ENCODE measurements at places on chromosomes 1 and 21.

DNA sequence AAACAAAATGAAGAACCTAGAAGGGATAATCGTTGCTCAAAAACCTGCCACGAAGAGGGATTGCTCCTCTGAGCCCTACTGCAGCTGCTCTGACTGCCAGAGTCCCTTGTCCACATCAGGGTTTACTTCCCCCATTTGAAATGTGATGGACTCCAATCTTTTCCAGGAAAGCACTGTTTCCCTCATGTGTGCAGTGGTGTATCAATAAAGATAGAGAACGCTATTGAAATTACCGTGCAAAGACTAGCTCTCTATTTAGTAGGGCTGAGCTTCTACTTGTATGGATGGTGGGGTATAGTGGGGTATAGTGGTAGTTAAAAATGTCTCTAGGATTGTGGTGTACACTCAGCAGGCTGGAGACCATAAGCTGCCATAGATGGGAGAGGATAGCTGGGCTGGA lies 3.7 kb downstream of the TMCO2 start:
- no peak for DNase-seq

DNA sequence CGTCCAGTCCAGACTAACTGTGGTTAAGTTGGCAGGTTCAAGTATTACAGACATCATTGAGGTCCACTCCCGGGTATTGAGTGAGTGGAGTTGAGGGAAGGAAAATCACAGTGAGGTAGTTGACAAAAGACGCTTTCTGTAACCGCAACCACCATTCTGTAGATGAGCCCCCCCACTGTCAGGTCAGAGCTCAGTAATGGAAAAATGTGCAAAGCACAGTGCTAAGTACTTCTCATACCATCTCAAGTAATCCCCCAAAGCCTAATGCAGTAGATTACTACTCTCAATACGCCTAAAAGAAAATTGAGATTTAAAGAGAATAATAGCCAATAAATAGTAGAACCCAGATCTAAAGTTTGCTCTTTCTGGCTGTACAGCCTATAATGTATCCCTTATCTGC lies 522.8 kb downstream of the LMO4 start:
- no peak for DNase-seq

DNA sequence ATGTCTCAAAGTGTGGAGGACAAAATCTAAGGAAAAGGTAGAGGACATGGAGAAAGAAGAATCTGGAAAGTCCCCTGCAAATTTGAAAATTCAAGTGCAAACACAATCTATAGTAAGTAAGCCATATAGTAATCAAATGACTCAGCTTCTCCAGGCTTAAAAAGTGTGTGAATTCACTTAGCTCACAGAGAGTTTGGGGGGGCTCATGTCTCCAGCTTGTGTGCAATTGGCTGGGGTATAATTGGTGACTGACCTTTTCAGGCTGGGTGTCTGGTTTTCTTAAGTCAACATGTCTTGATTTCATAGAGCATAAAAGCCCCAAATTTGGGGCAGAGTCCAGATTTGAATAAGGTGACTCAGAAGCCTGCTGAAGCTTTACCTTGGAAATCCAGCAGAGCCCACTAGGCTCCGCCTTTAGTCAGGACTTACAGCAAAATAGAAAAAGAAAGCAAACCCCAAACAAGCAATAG lies 8.6 kb downstream of the CLDN14 start:
- DNase-seq: peak; percentile 50

GRCh38 chr1:24454673-24455072 lies 39.1 kb downstream of the NIPAL3 start:
- DNase-seq: no peak

DNA sequence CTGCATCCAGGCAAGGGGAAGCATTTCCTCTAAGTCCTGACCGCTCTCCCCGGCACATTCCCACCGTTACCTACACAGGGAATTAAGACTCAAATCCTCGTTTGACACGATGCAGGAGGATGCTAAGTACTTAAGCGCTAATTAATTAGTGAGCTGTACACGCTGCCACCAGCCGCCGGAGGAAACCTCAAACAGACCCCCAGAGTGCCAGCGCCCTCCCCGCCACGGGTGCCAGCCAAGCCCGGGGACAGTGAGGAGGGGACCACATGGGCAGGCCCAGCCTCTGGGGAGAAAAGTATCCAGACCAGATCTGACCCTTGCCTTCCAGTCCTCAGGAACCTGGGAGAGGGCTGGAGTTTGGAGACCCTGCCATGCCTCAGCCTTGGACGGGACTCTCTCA lies 17.4 kb upstream of the CASZ1 start:
- no peak for DNase-seq

DNA sequence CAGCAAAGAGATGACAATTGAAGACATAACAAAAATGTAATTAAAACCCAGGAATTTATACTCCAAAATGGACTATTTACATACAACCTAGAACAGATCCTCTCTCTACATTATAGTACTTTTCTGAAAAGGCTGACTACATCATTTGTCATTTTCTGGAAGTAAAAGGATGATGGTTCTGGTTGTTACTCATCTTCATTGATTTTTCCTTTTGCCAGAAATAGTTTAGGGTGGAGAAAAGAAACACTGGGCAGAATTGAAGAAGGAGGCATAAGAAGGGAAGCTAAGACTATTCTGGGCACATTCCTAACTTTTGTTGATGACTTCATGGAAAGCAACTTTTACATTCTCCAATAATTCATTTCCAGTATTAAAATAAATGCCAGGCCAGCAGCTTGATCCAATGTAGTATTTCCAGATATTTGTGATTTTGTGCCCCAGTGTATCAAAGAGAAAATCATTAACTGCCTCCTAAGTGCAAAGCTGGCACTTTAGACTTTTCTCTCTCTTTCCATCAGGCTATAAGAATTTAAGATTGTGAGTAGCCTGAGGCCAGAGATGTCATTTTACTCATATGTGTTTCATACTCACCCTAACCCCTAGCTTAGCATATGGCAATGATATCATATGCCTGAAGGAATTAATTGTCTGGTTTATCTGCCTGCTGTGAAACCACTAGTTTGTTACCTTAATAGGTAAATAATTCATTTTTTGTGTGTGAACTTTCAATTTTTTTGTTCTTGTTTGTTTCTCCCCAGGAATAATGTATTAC lies 369.5 kb upstream of the LYPLAL1 start:
- no peak for DNase-seq

DNA sequence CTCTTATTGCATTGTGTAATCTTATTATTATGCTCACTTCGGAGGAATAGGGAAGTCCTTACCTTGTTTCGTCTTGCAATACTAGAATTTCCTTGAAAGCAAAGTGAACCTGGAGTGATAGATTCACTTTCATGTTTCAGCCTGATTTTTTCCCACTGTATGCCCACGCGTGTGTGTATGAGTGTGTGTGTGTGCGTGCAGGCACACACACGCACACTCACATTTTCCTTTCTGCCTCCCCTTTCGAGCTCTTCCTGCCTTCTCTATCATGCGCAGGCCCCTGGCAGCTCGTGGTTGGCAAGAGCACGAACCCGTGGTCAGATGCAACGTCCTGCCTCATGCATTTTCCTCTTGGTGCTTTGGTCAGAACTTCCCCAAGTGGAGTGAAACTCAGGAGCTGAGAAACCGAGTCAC lies at the start of gene GCSAML:
Gene GCSAML, plus strand, starts transcription at position 366 of the 414 bp plus-strand sequence. CDS start 58 bp downstream, outside the sequence.
- no peak for DNase-seq

DNA sequence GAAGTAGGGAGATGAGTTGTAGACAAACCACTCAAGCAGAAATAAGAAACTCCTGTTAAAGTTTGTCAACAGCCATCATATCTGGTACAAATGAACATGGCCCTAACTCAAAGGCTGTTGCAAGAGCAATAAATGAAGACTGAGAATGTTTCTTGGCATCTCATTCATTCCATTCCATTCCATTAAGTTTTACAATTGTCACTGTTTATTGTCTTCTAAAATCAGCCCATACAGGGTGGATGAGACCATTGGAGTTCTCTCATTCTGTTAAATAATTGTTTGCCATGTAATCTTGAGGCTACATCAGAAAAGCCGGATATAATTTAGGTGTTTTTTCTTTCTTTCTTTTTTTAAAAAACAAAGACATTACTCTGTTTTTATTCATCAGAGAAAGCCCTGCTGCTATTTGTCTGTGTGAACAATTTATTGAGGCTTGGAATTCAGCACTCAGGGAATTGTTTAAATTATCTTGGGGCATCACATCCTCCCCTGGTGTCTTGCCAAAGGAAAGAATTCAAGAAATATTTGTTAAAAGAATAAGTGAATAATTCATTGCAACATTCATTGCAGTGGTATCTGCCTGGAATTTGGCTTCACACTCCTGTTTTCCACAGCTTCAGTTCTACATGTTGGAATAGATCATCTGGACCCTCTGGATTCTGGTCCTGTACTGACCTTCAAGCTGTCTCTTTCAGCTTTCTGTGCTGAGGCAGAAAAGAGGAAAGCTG lies 604.5 kb downstream of the PLPP3 start:
- DNase-seq: no peak

DNA sequence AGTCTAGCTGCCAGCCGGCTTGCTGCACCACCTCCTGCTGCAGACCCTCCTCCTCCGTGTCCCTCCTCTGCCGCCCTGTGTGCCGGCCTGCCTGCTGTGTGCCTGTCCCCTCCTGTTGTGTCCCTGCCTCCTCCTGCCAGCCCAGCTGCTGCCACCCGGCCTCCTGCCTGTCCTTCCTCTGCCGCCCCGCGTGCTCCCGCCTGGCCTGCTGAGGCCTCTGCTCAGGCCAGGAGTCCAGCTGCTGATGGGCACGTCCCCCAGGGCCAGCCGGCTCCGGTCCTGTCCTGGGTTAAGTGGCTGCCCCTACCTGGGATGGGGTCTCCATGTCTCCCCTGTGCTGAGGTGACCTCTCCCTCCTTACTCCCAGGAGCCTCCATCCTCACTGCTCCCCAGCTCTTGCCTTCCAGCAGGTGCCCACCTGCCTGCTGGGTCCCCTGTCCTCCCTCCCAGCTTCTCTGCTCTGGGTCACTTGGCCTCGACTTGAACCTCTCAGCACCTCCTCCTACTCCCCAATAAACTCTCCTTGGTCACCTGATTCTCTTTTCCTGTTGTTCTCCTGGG lies 870 bp downstream of the KRTAP10-8 start:
- DNase-seq: no peak

- no peak for DNase-seq
These were observed 18.8 kb upstream of the LHX4 start for GRCh38 chr1:180211156-180211859.

- DNase-seq: no peak
These were observed 68.0 kb downstream of the TEX35 start for GRCh38 chr1:178580876-178581275.

DNA sequence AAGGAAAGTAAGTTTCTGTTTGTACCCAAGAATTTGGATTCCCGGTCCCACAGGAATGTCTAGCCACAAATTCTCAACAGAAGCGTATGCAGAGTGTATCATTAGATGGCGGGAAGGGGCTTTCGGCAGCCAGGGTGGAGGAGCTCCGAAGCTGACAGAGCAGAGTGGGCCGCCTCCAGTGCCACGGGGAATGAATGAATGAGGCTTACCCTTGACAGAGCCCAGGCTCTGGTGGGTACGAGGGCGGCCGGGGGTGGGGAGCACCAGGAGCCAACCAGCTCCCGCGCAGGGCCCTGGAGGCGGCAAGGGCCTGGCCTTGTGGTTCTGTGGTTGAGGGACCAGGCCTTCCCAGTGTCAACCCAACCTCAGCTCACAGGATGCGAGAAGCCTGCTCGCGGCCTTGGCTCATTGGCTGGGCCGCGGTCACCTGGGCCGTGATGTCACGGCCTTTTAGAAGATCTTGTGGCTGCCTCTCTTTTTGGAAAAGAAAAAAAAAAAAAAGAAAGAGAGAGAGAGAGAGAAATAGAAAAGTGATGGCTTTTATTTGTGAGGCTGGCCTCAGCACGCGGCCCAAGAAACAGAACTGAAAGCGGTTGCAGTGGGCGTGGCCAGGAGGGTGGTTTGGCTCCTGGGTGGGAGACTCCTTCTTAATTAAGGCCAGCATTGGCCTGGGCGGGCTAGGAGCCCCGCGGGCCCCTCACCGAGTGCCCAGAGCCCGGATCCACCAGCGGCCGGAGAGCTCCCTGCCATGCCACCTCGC lies 34.9 kb upstream of the RUNX3 start:
- DNase-seq: peak; percentile 96

DNA sequence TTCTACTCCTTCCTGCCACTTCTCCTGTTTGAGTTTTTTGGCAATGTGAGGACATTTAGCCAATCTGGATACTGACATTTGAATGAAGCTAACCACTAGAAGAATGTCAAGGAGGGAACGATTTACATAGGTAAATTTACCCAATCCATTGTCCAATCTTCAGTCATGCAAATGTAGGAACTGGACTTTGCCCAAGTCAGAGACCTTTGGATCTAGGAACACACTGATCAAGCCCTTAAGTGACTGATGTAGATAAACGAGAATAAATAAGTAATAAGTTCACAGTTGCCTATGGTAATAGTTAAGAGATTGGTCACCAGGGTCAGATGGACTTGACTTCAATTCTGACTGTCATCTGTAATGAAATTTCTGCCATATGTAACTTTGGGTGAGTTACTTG lies 177.6 kb downstream of the FGGY start:
- DNase-seq: no peak

DNA sequence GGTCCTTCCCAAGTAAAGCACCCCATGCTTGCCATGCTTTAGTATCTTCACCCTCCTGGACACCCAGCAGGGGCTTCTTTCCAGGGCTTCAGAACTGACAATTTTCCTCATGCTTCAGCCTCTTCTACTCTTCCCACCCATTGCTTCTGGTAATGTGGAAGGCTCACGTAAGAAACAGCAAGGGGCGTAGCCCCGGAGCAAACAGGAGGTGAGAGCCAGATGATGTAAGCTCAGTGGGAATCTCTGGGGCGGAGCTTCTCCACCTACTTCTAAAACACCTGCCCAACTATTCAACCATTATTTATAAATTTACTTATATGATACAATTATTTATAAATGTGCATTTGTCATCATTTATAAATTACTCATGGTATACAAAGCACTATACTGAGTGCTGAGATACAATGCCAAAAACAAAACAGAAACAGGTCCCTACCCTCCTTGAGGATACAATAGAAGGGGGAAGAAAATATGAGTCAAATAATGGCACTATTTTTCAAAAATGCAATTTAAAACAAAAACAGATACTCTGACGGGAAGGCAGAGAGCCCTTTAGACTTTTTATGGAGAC lies 140.1 kb upstream of the CAMK1G start:
- DNase-seq: no peak

DNA sequence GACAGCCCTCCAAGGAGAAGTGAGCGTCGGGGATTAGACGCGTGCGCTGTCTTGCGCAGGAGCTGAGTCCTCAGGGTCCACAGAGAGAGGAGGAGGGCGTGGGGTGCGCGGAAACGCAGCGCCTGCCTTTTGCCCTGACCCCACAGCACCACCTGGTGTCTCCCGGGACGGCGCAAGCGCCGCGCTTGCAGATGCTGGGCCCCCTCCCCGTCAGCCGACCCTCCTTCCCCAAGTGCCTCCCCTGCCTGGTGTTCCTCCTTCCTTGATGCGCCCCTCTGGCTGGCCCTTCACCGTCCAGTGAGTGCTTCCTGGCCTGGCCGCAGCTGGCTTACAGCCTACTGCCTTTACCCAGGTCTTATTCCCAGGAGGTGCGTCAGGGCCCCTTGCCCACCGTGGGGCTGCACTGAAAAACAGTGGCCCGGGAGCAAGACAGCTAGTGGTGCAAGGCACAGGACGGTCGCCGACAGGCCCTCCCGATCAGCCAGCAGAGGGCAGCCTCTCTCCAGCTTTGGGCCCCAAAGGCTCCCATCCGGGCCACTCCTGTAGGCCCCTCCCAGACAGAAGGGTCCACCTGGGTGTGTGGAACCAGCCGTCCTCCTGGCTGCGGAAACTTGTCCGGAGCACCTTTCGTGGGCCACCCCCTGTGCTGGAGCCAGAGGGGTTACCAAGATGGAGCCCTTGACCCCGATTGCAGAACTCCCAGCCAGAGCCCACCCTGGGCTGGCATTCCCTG lies 12.9 kb upstream of the PHLDA3 start:
- DNase-seq: peak; percentile 41

GRCh38 chr1:28329395-28330153 lies 734 bp downstream of the MED18 start:
- DNase-seq: no peak

All from GM12878 (cell line).